Common myeloid progenitor, CD34-positive (primary cell): ENCODE measurements at places on chromosomes 3 and 15.
A peak's percentile ranks its signal among the peaks of the same experiment; 100 is the strongest.

GRCh38 chr3:196423044-196423781 is 9.0 kb downstream of the UBXN7 start:
- peak; percentile 63 for DNase-seq

GRCh38 chr3:187188931-187189330 is 8.4 kb upstream of the RTP1 start:
- DNase-seq = peak; percentile 22

DNA sequence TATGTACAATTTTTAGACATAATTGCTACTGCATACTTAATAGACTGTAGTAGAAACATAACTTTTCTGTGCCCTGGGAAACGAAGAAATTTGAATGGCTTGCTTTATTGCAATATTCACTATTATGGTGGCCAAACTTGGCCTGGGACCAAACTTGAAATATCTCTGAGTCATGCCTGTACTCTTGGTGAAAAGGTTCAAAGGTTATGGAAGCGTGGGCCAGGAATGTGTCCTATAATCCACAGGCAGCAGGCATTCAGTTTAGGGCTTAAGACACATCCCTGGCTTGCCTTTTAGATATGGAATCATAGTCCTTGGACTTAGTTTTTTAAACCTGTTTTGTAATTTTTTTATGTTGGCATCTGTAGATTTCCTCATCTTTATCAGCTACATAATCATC is 124.3 kb downstream of the LRIG1 start:
- DNase-seq = no peak

DNA sequence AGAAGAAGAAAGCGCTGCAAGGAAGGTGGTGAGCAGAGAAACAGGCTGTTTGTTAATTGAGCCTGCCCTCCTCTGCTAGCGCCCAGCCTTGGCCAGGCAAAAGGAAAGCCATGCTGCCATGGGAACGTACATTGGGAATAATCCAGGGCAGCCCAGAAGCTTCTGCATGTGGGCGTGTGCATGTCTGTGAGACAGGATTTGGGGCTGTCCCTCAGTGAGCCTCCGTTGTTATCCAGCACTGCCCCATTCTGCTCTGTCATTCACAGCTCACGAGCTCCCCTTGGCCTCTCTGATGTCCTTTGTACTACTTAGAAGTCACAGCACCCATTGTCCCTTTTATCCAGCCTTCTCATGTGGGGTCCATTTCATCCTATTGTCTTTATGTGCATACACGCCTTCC is 239.1 kb upstream of the ROPN1 start:
- no peak for DNase-seq

DNA sequence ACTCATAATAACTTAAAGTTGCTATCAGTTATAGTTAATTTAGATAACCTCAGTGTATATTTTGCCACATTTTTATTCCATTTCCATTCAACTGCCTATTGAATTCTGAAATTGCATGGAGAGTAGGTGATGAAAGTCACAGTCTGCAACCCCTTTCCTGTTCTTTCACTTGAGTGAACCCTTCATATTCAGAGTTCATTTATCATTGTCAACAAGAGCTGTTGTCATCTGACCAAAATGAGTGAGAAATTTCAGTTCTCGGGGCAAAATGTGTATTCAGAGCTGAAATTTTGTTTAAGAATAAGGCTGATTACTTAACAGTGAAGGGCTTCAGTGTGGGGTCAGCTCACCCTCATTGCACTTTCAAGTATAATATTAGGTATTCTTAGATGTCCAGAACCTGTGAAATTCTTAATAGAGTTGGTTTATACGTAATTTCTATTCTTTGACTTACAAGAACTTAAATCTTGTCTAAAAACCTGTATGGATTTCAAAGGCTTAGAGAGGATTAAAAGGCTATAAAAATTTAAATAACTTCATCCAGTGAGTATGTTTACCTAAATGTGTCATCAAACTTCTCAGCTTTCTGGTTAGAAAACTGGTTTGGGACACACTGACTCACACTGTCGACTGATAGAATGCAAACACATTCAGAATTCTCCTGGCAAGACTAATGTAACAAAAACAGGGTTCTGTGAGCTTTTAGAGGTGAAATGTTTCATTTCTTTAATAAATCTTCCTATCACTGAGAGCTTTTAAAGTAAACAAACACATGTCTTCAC is 92.2 kb downstream of the CMSS1 start:
- no peak for DNase-seq

DNA sequence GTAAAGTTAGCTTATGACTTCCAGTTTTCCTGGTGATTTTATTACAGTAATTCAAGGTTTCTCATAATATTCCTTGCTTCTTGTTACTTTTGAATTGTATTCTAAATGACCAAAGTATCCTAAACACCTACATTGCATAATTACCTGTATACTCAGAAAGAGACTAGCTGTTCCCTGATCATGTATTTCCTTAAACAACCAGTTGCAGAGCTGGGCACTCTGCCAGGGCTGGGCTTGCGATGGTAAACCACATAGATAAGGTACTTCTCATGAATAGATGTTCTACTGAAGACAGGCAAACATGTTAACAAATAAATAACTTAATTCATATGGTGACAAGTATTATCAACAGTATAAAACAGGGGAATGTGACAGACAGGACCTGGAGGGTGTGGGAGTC is 142.3 kb upstream of the WNT5A start:
- DNase-seq = peak; percentile 64
